GM23338 (cell line): ENCODE measurements at places on chromosomes 13 and 19. TPM values are rescaled to one million over a fixed set of nuclear protein-coding genes. Genes with fewer than 3 reads are reported as not detected.

DNA sequence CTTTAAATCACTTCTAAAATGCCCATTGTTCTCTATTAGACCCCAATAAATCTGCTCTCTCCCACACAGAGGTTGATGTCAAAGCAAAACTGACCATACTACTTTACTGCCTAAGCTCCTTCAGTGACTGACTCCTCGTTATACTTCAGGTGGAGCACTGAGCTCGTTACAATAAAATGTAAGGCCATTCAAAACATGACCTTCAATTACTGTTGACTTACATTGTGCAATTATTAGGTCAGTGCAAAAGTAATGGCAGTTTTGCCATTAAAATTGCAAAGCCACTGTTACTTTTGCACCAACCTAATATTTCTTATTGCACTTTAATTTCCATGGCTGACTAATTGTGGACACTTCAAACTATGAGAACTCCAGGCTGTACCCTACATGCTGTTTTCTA, 314.9 kb downstream of the MZT1 start:
- DNase-seq, result no peak
- H3K36me3 ChIP-seq, result no peaks in the 10 kb centered on the region
- H3K4me3 ChIP-seq, result no peak overlapping the region
- H3K4me1 ChIP-seq, result no peaks in the 10 kb centered on the region

DNA sequence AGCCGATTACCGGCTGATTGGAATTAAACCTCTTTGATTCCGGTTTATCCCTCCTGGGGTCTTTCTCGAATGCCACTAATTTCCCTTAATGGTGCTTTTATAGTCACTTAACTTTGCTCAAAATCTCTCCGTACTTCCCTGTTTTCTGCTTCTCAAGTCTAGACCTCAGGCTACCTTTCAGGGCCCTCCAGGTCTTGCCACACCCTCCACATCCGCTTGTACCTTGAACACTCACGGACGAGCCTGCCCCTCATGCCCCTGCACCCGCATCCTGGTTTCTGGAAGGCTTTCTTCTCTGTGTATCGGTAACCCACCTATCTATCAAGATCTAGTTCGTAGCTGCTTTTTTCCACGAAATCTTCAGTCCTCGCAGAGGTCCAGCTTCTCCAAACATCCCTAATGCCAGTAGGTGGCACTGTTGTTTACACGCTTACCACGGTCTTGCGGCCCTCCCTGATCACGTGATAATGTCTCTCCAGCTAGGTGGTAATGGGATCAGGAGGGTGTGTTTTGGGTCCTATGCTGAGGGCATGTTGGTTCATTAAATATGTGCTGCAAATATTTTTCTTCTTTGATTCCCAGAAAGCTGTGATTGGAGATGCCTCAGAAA, 13.8 kb downstream of the ATP12A start:
- no peak overlapping the region for H3K27ac ChIP-seq
- peak; percentile 95 for DNase-seq
- no peaks in the 10 kb centered on the region for H3K27me3 ChIP-seq
- no peak overlapping the region for H3K4me3 ChIP-seq
- H3K4me1 ChIP-seq, result no peaks in the 10 kb centered on the region
- H3K36me3 ChIP-seq, result no peaks in the 10 kb centered on the region

- H3K27ac ChIP-seq, result peak overlapping the region; percentile 87
- H3K4me1 ChIP-seq, result peaks cover 12% of the 10 kb centered on the region
- no peaks in the 10 kb centered on the region for H3K36me3 ChIP-seq
- no peak for DNase-seq
Observed at GRCh38 chr19:31408460-31409124, 59.4 kb upstream of the TSHZ3 start.

- no peaks in the 10 kb centered on the region for H3K27me3 ChIP-seq
- no peaks in the 10 kb centered on the region for H3K36me3 ChIP-seq
- DNase-seq, result peak; percentile 17
- no peak overlapping the region for H3K4me3 ChIP-seq
- no peak overlapping the region for H3K27ac ChIP-seq
- H3K4me1 ChIP-seq, result no peaks in the 10 kb centered on the region
Observed at GRCh38 chr13:30173303-30173610, 134.1 kb downstream of the KATNAL1 start.

DNA sequence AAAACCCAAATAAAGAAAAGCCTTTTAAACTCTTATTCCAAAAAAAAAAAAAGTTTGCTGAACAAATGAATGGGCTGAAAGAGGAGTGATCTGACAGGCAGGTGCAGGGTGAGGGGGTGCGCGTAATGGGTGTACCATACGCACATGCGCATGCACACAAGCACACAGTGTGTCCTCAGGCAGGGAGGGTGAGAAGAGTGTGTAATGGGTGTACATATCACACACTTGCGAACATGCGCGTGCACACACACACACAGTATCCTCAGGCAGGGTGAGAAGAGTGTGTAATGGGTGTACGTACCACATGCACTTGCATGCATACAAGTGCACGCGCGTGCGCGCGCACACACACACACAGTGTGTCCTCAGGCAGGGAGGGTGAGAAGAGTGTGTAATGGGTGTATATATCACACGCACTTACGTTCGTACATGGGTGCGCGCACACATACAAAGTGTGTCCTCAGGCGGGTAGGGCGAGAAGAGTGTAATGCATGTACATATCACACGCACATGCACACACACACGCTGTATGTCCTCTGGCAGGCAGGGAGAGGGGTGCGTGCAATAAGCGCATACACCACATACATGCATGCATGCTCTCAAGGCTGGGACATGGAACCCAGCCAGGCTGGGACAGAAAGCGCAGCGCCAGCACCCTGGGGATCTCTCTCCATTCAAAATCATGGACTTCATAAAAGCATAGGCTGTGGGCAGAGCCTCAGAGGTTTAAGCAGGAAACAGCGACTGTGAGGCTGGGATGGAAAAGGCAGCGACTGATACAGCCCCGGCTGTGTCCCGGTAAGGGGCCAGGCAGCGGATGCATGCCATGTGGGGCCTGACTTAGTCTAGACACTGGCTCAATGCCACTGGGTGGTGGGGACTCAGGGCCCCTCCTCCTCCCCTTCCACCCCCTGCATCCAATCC, 70.4 kb downstream of the CEBPG start:
- H3K4me3 ChIP-seq, result no peak overlapping the region
- H3K36me3 ChIP-seq, result no peaks in the 10 kb centered on the region
- no peaks in the 10 kb centered on the region for H3K27me3 ChIP-seq
- no peaks in the 10 kb centered on the region for H3K4me1 ChIP-seq
- DNase-seq, result no peak
- H3K27ac ChIP-seq, result no peak overlapping the region

- H3K27me3 ChIP-seq, result no peaks in the 10 kb centered on the region
- H3K4me3 ChIP-seq, result no peak overlapping the region
- no peak for DNase-seq
- no peaks in the 10 kb centered on the region for H3K36me3 ChIP-seq
- no peak overlapping the region for H3K27ac ChIP-seq
Observed at GRCh38 chr19:12974301-12975220, 5.2 kb downstream of the DAND5 start.

The ANGPTL4 gene
- total RNA-seq, result 1.4 and 2.2 TPM in 2 replicates

The ELAVL3 gene
- total RNA-seq, result 1.2 and 1.7 TPM in 2 replicates

The MCEMP1 gene
- total RNA-seq, result not detected in 2 replicates

The KL gene
- 0.03 TPM in 1 of 2 replicates, not detected in the other for total RNA-seq
